ENCODE measurements at places on chromosomes 16 and 17.

DNA sequence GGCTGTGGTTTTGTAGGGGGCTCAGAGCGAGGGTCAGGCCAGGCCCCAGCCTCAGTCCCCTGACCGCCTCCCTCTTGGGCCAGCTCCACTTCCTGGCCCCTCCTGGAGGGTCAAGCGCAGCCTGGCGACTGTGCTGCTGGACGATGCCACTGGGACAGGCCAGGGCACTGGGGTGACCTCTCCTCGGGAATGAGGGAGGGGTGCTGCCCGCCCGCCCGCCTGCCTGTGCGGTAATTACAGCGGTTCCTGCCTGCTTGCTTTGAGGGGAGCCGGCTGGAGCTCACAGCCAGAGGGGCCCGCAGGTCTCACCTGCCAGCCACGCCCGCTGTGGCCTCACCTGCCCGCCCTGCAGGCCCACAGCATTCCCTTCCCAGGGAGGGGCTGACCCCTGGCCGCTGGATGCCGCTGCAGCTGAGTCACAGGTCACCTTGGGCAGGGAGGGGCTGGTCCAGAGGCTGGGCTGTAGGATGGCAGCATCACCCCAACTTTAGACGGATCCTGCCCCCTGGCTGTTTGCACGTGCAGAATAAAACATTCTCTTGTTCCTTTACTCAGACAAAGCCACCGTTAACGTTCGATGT, 76.7 kb upstream of the CBX4 start:
- DNase-seq, result peak; percentile 80

DNA sequence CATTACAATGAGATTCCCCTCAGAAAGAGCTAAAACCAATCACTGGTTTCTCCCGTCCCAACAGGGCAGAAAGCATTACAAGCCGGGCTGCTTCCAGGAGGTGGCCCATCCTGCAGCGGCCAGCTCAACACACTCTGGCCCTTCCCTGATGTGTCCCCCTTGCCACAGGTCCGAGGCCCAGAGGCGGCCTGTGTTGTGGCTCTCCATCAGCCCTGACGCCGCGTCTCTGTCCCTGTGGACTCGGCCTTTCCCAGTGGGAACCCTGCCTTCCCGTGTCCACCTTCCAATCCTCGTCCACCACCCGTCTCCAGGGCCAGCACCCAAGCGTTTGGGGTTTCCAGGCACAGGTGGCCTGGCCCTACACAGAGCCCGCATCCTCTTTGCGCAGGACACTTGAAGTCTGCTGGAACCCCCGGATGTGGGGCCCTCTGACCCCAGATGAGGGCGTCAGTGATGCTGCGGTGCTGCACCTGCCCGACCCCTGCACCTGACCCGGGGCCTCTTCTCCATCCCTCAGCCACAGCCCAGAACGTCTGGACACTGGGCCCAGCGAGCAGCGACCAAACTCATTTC, 21.1 kb downstream of the RAB40B start:
- no peak for DNase-seq

DNA sequence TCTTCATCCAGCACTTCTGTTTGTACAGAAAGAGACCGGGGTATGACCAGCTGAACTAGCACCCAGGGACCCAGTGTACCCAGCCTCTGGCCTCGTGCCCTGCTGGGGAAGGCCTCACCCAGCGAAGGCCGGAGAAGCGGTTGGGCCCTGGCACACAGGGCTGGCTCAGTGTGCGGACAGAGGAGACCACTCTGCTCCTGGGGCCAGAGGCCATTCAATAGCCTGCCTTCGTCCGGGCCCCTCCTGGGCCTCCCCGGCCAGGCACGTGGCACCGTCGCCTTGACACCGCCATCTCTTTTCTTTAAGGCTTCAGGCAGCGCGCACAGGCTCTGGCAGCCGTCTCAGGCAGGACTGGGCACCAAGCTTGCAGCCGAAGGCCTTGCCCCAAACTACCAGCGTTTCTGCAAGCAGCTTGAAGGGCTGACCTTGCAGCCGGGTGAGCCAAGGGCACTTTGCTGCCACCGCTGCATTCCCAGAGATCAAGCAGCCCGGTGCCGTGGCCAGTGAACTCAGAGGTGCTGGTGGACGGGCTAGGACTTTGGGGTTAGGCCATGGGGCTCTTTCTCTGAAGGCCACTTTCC, 8.0 kb downstream of the TAX1BP3 start:
- DNase-seq, result no peak

- DNase-seq, result no peak
Observed at GRCh38 chr16:672851-673250, 2.6 kb upstream of the RHBDL1 start.

- no peak for DNase-seq
Observed at GRCh38 chr16:74749291-74750055, 25.1 kb downstream of the FA2H start.

DNA sequence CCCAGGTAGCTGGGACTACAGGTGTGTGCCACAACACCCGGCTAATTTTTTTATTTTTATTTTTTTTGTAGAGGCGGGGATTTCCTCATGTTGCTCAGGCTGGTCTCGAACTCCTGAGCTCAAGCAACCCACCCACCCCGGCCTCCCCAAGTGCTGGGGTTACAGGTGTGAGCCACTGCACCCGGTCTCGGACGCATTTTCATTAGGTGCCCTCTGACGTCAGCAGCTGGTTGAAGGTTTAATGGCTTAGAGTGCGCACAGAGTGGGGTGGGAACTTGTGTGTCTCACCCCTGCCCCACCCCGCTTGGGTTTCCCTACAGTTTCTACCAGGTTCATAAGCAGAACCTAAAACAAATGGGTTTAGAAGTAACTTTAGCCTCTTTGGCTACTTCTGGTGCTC, 109.0 kb downstream of the N4BP1 start:
- DNase-seq, result no peak

All from HuH-7 (cell line).